ENCODE measurements at places on chromosomes 3 and 15.

GRCh38 chr15:91126080-91126479 is 26.0 kb downstream of the SV2B start:
- H3K27ac ChIP-seq, result no peak overlapping the region
- H3K27me3 ChIP-seq, result no peaks in the 10 kb centered on the region
- DNase-seq, result no peak
- H3K4me1 ChIP-seq, result no peaks in the 10 kb centered on the region

DNA sequence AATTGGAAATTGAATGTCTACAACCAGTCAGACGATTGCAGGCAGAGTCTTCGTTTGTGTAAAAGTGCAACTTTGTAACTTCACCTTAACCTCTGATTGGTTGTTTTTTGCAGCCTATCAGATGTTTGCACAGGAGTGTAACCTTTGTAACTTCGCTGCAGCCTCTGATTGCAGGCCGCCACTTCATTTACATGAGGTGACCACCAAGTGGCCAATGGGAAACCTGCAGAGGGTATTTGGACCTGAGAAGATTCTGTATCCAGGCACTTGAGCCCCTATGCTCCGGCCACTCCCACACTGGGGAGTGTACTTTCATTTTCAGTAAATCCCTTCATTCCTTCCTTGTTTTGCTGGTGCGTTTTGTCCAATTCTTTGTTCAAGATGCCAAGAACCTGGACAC is 68.1 kb upstream of the PFN2 start:
- no peaks in the 10 kb centered on the region for H3K36me3 ChIP-seq
- DNase-seq, result peak; percentile 31
- no peaks in the 10 kb centered on the region for H3K27me3 ChIP-seq
- H3K27ac ChIP-seq, result no peak overlapping the region
- H3K4me1 ChIP-seq, result no peaks in the 10 kb centered on the region
- H3K4me3 ChIP-seq, result no peak overlapping the region

- no peak overlapping the region for H3K27ac ChIP-seq
- no peak overlapping the region for H3K4me3 ChIP-seq
- H3K36me3 ChIP-seq, result no peaks in the 10 kb centered on the region
- no peaks in the 10 kb centered on the region for H3K4me1 ChIP-seq
These were observed 11.1 kb upstream of the PSTPIP1 start for GRCh38 chr15:76983590-76984375.

- H3K4me1 ChIP-seq, result no peaks in the 10 kb centered on the region
- no peaks in the 10 kb centered on the region for H3K36me3 ChIP-seq
- no peak overlapping the region for H3K27ac ChIP-seq
- H3K4me3 ChIP-seq, result no peak overlapping the region
These were observed 714.0 kb downstream of the CADM2 start for GRCh38 chr3:85672761-85673160.

All from pancreas (tissue), 10 donors.